Dermis microvascular lymphatic vessel endothelial cell (primary cell): ENCODE measurements at places on chromosomes 1 and 21.

- no peak for DNase-seq
Observed at GRCh38 chr1:202567738-202568137, 142.5 kb downstream of the SYT2 start.

DNA sequence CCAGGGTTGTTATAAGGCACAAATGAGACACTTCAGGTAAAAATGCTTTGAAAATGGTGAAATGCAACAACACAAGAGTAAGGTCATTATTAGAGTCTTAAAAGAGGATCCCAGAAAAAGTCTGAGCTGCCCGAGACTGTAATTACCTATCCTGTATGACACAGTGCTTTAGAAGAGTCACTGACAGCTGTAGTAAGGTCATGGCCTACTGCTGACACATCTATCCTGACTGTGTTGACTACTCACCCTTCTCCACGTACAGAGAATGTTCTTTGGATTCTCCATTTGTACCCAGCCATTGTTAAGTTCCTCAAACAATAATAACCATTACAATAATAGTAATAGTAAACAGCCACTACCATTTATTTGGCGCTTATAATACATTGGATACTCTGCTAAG, 104.4 kb downstream of the CACHD1 start:
- peak; percentile 60 for DNase-seq

DNA sequence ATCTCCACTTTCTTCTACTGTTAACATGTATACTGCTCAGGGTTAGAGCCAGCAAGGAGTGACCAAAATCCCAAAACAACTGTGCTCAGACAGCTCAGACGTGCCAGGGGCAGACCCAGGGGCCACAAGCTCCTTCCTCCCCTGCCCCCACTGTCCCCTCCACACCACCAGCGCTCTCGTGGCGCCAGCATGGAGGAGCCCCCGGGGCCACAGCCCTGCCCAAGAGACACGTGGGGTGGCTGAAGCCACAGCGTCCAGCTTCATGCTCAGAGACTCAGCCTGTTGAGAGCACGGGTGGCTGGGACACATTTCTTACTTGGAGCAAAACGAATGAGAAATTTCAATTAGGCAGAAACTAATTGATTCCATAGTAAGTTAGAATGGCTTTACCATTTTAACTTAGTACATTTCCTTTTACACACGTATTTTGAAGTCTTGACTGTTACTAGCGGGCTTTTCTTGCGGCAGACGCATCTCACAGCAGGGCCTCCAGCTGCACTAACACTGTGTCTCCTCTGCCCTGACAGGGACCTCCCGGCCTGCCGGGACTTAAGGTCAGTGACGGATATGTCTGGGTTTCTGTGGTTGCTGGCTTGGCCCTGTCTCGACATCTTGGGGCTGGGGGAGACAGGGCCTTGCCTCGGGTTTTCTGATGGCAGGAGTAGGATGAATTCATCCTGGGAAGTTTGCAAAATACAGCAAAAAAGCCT, 54.2 kb downstream of the SLC19A1 start:
- no peak for DNase-seq

- DNase-seq = no peak
Observed at GRCh38 chr1:181608948-181609347, 125.6 kb downstream of the CACNA1E start.

- no peak for DNase-seq
Observed at GRCh38 chr1:15008783-15009729, 144.5 kb upstream of the TMEM51 start.

DNA sequence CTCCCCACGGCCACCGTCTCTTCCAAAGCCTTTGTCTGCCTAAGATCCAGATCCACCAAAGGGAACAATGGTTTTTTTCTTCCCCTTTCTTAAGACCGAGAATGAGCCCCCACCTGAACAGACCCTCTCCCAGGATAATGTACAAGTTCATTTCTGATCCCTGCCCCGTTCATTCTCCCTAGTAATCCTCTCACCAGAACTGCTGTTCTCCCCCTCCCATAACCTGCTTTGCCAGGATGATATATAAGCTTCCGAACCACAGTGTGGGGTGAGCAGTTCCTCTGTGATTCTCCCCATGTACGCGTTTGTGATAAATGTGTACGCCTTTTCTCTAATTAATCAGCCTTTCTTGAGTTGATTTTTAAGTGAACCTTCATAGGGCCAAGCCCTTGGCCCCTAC, 4.9 kb downstream of the RD3 start:
- DNase-seq = no peak

- DNase-seq = no peak
Observed at GRCh38 chr1:203098914-203099520, 13.2 kb upstream of the MYOG start.

- DNase-seq = no peak
Observed at GRCh38 chr21:45931397-45931969, 50.1 kb upstream of the COL6A1 start.

GRCh38 chr1:38758820-38759219, 100.8 kb downstream of the RRAGC start:
- no peak for DNase-seq

DNA sequence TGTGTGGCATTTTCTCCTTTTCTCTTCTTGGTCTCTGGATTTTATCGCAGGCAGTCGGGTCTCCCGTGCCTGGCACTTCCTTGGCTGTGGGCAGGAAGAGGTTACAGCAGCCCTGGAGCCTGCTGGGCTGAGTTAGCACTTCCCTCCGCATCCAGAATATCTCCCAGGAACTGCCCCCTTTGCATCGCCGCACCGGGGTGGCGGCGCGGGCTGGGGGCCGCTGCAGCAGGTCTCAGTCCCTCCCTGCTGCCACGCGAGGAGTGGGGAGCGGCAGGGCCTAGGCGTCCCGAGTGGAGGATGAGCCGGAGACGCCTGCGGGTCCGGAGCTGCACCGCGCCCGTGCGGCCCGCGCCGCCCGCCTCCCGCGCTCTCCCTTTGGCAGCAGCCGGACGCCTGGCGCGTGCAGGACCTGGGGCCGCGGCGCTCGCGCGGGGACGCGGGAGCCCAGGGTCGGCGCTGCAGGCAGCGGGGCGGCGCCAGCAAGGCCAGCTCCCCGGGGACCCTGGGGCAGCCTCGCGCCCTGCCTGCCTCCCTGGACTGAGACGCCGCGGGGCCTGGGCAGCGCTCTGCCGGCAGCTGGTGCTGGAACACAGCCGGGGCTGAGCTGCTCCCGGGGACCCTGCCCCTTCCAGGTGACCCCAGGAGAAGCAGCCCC, 192.8 kb downstream of the PRDM2 start:
- no peak for DNase-seq

DNA sequence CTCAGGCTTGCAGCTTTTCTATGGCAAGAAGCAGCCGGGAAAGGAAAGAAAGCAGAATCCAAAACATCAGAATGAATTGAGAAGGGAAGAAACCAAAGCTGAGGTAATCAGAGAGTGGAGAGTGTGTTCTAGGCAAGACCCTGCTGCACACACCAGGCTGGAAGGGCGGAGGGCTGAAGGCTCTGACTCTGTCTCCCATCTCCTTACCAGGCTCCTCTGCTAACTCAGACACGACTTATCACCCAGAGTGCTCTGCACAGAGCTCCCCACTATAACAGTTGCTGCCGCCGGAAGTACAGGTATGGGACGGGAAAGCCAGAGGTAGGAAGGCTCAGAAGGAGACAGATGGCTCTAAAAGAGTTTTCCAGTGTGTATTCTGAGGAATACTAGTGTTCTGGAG, 1.2 kb downstream of the SCNM1 start:
- no peak for DNase-seq

- DNase-seq = no peak
Observed at GRCh38 chr1:228000416-228000815, 6.4 kb upstream of the WNT3A start.

GRCh38 chr1:12034381-12034801, 15.1 kb downstream of the MIIP start:
- no peak for DNase-seq

GRCh38 chr1:18531503-18531845, 50.7 kb downstream of the KLHDC7A start:
- no peak for DNase-seq

DNA sequence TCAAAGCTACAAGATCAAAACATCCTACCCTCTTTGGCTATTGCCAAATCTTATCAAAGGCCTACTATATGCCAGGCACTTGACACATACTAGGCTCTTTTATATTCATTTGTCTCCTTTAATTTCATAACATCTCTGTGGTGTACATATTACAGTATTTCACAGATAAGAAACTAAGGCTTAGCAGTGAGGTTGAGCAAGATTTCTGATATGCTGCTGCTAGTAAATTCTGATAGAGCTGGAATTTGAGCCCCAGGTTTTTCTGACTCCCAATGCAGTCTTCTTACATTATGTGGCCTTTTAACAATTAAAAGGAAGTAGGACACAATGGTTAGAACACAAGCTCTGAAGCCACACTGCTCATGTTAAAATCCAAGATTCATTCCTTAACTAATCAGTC, 16.8 kb downstream of the CCDC185 start:
- DNase-seq = no peak

- DNase-seq = no peak
Observed at GRCh38 chr1:154663471-154664060, 55.6 kb upstream of the ADAR start.

DNA sequence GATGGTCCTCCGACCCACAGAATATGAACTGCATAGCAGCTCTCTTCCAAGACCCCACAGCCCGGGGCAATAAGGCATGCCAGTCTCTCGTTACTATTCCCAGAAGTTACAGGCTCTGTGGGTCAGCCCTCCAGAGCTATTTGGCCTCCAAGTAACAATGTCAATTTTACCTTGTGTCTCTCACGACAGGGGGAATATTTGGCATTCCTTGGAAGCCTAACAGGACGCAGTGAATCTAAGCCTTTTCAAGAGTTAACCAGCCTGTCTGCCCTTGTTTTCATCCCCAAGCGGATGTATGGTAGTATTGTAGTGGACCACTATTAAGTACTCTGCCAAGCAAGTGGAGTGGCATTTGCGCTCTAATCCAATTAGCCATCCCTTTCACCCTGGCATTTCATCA, 24.4 kb upstream of the GNG4 start:
- DNase-seq = no peak

- DNase-seq = no peak
Observed at GRCh38 chr1:185680453-185680852, 53.7 kb upstream of the HMCN1 start.

GRCh38 chr1:178599745-178600144, 86.8 kb downstream of the TEX35 start:
- no peak for DNase-seq

- DNase-seq = no peak
Observed at GRCh38 chr21:45823100-45823681, 158.4 kb upstream of the COL6A1 start.

DNA sequence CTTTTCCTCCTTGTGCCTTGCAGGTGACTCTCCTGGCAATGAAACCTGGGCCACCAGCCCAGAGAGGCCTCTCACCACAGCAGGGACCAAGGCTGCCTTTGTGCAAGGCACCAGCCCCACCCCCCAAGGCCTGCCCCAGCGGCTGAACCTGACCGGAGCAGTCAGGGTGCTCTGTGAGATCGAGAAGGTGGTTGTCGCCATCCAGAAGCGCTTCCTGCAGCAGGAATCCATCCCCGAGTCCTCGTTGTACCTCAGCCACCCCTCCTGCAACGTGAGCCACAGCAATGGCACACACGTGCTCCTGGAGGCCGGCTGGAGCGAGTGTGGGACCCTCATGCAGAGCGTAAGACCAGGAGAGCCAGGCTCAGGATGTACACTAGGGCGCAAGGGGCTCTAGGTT, 51.7 kb downstream of the UMODL1 start:
- DNase-seq = no peak

- DNase-seq = peak; percentile 90
Observed at GRCh38 chr1:60621368-60621851, 461.0 kb upstream of the NFIA start.

GRCh38 chr1:63611231-63611630, 18.0 kb downstream of the PGM1 start:
- no peak for DNase-seq

GRCh38 chr1:204791453-204792353, 79.0 kb upstream of the NFASC start:
- peak; percentile 64 for DNase-seq

GRCh38 chr1:7006996-7007871, 222.0 kb downstream of the CAMTA1 start:
- no peak for DNase-seq

- DNase-seq = no peak
Observed at GRCh38 chr1:181452746-181453145, 30.6 kb upstream of the CACNA1E start.

- DNase-seq = peak; percentile 50
Observed at GRCh38 chr1:175319112-175319911, 126.7 kb upstream of the KIAA0040 start.

GRCh38 chr21:35448876-35449599, 399.9 kb upstream of the RUNX1 start:
- DNase-seq = no peak

DNA sequence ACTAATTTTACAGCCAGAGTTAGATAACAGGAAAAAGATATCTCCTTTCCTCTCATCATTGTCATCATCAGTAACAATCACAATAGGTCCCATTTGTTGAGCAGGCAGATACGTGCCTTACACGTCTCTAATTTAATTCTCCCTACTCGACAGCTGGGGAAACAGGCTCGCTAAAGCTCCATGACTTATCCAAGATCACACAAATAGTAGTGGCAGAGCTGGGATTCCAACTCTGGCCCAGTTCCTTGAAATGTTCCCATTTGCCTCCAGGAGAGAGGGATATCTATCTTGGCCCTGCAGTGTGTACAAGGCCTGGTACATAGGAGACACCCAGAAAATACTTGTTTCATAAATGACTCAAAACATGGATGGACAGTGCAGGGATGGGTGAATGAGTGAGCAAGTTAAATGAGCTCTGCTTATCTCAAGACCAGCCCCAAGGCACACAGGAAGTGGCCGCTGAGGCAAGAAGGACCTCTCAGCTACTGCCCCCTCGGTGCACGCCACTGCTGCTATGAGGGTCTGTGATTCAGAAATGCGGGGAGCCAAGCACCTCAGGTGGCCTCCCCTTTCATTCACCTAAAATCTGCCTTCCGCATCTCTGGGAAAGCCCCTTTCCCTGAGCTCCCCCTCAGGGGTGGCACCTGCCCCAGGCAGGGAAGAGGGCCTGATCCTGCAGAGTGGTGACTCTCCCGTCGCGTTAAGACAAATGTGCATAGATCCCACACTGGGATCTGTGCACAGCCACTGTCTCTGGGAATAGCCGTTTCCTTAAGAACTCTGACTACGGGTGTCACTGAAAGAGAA, 3.6 kb downstream of the KCNN3 start:
- no peak for DNase-seq

GRCh38 chr1:67347688-67348472, 40.2 kb downstream of the IL12RB2 start:
- DNase-seq = peak; percentile 15

GRCh38 chr1:221227872-221228337, 348.7 kb downstream of the HLX start:
- no peak for DNase-seq
